ENCODE measurements at places on chromosomes 5 and 9.

GRCh38 chr9:124622882-124623281 is 115.7 kb upstream of the NR5A1 start:
- DNase-seq = no peak

DNA sequence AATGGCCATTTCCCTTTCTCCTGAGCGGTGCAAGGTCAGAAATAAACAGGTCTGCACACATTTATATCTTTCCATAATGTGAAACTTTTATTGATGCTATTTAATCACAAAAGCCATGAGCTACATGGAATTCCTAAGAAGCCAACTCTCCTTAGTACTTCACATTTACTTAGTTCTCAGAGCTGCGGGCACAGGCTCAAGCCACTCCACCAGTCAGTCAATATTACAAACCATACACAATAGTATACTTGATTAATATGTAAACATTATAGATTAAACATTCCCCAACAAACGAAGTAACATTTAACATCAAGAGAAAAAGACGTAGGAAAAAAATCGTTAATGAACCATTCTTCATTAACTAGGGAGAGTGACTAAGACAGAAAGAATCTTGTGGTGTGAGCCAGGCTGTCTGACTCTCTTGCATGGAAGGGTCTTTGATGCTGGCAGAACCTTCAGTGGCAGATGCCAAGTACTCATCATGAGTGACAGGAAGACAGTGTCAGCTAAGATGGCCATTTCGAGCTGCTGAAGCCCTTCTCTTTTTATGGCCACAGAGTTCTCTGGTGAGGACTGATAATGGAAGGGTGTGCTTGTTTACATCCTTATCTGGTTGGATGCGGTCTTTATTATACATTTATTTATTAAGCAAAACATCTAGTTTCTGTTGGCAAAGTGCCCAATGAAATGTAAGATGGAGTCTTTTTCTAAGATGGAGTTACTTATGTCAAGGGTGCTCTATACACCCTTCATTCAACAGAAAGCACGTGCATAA is 115.5 kb upstream of the TUT7 start:
- DNase-seq = no peak

GRCh38 chr9:97831843-97832636 is 21.0 kb upstream of the FOXE1 start:
- DNase-seq = no peak

DNA sequence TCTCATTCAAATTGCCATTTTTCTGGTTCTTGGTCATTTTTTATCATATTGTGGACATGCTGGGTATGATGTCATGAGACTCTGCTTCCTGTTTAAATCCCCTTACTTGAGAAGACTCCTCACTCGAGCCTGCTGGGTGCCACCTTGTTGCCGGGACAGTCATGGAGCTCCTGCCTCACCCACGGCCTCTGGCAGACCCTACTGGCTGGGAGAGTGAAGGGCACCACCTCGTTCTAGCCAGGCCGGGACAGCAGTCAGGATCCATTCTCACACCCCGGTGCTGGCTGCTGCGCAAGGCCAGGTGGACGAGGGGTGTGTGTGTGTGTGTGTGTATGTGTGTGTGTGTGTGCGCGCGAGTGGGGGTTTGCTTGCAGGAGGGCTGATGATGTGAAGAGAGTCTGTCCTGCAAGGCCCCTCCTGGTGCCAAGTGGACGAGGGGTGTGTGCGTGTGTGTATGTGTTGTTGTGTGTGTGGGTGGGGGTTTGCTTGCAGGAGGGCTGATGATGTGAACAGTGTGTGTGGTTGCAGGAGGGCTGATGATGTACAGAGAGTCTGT is 4.4 kb downstream of the CEP72 start:
- no peak for DNase-seq

DNA sequence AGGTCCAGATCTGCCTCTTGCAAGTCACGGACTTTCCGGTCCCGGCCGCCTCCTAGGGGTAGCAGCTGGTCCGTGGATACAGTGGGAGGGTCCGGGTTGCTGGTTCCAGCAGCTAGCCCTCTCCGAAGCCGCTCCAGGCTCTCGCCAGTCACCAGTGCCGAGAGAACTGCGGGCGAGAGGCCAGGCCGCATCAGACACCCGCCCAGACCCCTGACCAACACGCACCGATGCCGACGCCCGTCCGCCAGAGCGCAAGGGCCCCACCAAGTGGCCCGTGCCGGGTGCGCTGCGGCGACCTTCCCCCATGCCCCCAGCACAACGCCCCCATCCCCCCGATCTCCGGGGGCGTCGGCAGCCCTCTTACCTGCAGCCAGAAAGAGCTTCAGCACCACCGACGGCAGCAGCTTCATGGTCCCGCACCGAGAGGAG is 470 bp downstream of the HBEGF start:
- no peak for DNase-seq

GRCh38 chr5:123937230-123937629 is 425.3 kb downstream of the CSNK1G3 start:
- peak; percentile 3 for DNase-seq

- no peak for DNase-seq
Measured at GRCh38 chr9:1271367-1271766, 221.2 kb downstream of the DMRT2 start.

- no peak for DNase-seq
Measured at GRCh38 chr5:58326022-58326421, 133.9 kb downstream of the PLK2 start.

DNA sequence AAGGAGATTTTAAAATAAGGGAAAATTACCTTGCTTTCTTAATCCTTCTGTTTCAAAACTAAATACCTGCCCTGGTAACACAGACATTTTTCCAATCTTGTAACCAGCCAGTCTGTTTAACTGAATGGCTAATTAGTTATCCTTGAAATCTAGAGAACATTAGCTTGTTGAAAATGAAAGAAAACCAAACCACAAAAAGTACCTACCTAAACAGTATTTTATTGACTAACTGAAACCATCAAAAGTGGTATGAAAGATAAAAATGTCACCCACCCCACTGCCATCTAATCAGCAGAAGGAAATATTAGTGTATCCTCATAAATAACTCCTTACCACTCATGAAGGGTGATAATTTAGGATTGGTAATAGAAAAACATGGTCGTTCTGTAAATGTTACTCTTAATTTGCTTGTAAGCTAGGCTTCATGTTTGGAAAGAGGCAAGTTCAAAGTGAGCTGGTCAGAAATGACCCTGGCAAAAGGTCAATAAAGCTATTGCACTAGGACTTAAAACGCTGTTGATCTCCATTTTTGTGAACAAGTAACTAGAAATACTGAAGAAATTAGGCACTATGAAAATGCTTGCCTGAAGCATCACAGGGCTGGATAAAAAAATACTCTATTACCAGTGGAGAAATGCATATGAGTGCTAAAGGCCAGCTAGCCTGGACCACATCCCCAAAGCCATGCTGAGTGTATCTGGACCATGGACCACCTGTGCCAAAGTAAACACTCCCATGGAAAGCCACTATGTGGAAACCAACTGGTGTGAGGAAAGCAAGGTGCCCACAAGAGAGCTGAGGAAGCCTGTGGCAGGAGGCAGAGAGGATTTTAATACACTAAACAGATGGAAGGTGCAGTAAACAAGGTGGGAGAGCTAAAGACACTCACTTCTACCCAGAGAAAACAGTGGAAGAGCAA is 8.4 kb downstream of the SEMA5A start:
- DNase-seq = no peak

DNA sequence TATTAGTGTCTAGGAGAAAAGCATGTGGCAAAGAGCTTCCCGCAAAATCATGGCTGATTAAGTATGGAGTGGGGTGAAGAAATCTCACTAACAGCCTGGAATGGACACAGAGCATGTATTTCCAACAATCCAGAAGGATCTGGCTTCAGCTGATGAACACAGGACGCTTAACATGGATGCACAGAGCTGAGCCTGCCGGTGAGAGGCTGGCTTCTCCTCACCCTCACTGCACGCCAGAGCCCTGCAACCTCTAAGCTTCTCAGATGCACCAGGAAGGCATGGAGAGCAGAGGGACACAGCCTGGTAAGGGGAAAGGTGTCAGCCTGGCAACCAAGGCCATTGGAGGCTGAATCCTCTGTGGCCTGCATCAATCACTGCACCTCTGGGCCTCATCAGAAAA is 298.5 kb downstream of the TRIM32 start:
- no peak for DNase-seq

DNA sequence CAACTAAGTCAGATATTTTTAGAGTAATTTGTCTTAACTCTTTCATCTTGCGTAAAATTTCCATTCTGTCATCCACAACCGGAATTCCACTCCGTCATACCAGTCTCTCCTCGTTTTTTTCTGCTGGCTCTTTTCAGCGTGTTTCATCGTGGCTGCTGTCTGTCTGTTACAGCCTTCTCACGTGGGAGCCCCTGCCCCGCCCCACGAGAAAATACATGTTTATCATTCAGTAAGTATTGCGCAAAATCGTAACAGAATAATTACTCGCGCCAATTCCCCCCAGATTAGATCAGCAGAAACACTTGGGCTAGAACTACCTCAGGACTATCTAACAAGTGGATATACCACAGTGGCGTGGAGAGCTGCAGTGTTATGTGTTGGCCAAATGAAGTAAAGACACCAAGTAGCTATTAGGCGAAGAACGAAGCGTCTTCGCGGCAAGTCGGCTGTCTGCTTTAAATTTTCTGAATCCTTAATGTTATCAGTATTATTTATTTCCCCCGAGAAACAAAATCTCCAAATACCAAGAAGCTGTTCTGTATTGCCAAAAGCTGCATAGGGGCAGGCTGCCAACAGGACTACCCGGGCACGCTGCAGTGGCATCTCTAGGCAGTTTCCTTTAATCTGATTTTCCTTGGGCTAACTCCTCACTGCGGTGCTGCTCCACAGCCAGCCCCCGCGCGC is 566 bp upstream of the FOCAD start:
- DNase-seq = no peak

DNA sequence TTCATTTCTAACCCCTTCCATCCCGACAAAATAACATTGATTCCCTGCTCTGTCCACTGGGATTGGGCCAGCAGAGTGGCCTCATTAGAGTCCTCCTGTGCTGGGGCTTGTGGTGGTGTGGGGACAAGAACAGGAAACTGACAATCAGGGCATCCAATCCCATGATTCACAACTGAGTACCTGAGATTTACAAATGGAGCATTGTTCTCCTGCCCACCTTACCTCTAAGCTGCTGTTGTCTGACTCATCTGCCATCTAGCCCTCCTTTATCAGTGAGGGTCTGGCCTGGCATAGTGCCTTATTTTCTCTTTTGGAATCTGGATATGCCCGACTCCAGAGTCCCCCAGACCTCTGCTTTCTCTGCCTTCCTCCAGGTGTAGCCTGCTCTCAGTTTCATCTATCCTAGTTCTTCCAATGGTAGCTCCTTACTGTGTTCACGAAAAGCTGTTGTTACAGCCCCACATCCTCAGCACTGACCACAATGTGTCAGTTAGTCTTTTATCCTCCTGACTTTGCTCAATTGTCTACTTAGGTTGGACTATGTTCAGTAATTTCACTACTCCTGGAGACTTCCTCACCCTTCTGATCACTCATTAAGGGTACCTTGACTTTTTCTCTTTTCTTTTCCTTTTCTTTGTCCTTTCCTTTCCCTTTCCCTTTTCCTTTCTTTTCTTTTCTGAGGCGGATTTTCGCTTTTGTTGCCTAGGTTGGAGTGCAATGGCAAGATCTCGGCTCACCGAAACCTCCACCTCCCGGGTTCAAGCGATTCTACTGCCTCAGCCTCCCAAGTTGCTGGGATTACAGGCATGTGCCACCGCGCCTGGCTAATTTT is 13.4 kb downstream of the WNT8A start:
- no peak for DNase-seq

DNA sequence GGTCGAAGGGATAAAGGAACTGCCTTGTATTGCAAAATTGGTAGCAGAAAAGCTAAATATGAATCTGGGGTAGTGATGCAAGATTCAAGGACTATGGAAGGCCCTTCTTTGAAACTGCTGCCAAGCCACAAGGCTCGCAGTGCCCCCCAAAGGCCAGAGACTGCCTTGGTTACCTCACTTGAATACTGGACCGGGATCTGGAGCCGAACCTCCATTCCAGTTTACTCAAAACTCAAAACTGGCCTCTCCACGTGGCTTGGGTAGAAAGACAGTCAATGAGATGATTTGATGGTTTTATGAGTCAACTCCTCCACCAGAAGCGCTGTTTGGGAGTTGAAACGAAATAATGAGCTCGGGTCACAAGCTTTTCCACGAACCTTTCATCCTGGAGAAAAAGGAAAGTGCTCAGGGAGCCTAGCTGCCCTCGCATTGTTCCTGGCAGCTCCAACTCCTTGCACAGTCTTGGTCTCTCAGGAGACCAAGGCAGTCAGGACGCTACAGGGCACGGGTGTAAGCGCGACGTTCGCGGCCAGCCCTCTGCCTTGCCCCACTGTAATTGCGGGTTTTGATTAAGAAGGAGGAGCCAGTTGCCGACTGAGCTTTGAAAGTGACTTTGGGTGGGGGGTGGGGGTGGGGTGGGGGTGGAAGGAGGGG is 2.8 kb downstream of the ST8SIA4 start:
- DNase-seq = no peak

DNA sequence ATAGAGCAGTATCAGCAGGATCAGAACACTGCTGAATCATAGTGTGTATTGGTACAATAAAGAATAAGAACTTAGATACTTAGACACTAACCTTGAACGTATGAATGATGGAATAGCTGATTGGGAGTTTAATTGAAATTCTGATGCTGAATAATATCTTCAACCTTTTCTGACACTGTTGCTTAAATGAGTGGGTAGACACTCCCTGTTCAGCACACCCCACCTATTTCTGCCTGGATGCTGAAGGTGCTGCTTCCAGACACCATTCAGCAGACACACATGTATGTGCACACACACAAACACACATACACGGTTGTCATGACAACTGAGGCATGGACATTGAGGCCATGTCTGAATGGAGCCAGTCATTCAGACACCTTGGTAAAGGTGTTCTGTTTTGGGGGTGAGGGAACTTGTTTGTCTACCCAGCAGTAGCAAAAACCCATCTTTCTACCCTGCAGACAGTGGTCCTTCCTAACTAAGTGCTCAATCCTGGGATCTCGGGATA is 54.3 kb downstream of the TMEM215 start:
- no peak for DNase-seq

GRCh38 chr5:75389430-75389829 is 52.4 kb downstream of the HMGCR start:
- no peak for DNase-seq

- DNase-seq = no peak
Measured at GRCh38 chr5:155878991-155879575, 447.9 kb upstream of the SGCD start.

- no peak for DNase-seq
Measured at GRCh38 chr5:176388003-176388443, 375 bp downstream of the NOP16 start.

GRCh38 chr5:61402244-61402823 is 70.3 kb downstream of the ZSWIM6 start:
- DNase-seq = no peak
